Islet precursor cell (in vitro differentiated cells): ENCODE measurements at places on chromosomes 7 and 10.

- DNase-seq: no peak
These were observed 11.3 kb upstream of the CTBP2 start for GRCh38 chr10:125171402-125172306.

DNA sequence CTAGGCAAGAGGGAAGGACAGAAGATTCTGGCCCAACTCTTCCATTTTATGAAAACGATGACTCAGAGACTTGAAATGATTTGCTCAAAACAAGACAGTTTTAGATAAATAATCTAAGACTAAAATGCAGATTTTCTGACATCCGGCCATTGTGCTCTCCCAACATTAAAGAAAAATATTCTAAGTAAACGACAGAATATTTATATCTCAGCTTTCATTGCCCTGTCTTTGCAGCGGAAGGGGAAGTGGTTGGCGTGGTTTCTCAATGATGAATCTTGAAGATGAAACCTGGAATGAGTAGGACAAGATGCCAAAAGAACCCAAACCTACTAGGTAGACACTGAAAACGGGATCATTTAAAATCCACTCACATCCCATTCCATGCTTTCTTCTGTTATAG lies 28.9 kb upstream of the NPY start:
- DNase-seq: no peak

GRCh38 chr7:143452495-143452894 lies 9.2 kb downstream of the TAS2R60 start:
- no peak for DNase-seq

GRCh38 chr7:158060216-158060615 lies 527.4 kb downstream of the PTPRN2 start:
- DNase-seq: no peak

GRCh38 chr10:95346715-95347401 lies 56.1 kb upstream of the PDLIM1 start:
- DNase-seq: peak; percentile 73
